ENCODE measurements at places on chromosomes 11 and 22.

DNA sequence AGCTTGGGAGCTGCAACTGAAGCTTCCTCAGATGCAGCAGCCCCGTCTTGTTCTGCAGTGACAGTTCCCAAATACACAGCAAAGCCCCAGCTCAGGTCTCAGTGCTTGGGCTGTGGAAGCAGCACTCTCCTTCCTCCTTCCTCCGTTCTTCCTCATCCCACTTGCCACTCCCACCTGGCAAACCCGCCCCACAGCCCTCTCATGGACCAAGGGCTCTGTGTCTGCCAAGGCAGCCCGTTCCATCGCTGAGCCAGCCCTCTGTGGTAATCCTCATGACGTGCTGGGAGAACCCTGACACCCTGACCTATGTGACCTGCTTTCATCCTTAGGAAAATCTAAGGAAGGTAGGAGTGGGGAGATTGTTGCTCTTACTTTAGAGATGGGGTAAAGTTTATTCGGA, 157.0 kb downstream of the DSCAML1 start:
- no peak for DNase-seq

DNA sequence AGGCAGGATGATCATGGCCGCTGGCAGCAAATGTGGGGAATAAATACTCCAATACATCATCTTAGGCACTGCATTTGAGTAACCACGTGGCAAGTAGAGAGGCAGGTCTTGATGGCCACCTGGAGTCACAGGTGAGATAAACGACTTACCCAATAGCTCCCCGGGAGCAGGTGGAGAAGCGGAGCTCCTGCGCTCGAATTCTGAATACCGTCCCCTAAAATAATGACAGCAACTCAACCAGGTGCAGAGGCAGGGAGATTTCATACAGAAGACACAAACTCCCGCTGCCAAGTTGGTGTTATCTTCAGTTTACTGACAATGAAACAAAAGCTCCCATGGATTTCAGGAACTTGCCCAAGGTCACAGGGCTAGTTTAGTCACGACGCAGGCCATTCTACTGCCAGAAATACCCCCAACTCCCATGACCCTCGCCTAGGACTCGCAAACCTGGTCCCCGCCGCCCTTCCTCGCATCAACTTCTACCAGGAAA, 437 bp downstream of the SLC43A3 start:
- no peak for DNase-seq

DNA sequence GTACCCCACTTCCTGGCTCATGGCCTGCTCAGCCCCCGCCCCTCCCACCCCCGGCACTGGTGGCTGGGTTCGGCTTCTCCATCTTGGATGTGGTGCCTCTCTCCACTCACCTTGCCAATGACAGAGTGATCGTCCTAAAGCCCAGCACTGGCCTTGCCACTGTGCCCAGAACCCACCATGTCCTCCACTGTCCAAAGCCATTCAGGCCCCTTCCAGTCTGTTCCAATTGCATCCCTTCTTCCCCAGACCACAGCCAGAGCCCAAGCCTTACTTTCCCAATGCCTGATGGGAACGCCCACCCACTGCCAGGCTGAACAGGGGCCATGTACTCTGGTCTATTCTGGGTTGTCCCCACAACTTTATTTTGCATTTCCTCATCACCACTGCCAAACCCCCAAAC, 625.8 kb upstream of the B3GAT1 start:
- no peak for DNase-seq

DNA sequence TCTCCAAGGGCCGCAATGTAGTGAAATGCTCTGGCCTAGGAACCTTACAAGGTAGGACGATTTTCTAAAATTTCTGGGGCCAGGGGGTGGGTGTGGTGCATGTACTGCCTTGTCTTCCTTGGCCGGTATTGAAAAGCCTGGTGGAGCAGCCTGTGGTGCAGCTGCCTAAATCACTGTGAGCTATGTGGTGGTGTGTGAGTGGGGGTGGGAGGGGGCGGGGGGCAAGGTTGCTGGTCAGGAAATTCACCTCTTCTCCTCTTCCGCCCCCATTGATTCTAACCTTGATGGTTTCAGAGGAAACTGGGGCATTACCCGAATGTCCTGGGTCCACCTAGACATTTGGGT, 137.2 kb downstream of the DBX1 start:
- DNase-seq, result no peak

DNA sequence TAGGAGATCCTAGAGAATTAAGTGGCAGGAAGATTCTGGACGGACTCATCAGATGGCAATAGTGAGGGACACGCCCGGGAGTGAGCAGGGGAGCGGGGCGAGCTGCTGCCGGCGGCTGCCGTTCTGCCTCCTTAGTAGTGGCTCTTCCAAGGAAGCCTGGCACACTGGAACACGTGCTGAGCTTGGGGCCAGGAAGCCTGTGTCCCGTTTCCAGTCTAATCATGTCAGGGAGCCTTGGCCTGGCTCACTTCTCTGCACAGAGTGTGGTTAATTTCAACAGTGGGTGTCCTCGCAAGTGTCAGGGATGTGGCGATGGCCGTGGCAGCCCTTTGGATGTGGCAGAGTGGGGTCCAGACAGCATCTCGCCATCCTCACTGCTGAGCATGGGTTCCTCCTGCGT, 16.5 kb downstream of the GLB1L3 start:
- no peak for DNase-seq
